ENCODE measurements at places on chromosomes 11 and 22.

DNA sequence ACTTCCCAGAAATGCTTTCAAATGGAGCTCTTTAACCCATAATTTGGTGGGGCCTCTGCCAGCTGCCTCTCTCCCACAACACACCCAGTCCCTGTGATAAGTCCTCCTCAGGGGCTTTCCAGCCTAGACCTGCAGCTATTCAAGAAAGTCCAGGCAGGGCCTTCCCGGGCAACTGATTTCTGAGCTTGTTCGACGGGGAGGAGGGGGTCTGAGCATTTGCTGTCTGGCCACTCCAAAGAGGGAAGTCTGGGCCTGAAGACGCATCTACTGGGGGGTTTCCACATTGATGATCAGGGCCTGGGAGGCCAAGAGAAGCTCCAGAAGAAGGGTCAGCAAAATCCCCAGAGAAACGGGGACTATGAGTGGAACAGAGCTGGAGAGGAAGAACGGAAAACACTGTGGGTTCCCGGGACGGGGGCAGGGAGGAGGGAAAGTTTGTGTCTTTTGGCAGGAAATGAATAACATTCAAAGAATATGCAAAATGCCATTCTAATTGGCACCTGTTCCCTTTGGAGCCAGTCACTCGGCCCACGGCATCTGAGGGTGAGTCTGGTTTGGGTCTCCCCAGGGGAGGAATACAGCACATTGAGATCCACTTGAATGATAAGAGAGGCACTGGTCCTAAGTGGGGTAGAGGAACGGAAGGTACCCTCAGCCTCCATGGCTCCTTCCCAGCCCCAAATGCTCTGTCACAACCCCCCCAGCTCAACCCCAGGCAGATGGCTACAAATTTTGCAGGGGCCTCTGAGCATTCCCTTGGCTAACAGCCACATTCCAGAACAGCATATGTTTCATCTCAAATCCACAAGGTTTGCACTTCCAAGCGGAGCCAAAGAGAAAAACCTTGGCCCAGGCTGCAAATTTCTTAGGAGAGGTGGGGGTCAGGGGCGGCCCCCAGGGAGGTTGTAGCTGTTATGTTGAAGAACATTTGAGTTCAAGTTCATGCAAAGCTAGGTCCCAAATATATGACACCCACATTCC lies 72.0 kb downstream of the RPUSD4 start:
- DNase-seq = no peak

DNA sequence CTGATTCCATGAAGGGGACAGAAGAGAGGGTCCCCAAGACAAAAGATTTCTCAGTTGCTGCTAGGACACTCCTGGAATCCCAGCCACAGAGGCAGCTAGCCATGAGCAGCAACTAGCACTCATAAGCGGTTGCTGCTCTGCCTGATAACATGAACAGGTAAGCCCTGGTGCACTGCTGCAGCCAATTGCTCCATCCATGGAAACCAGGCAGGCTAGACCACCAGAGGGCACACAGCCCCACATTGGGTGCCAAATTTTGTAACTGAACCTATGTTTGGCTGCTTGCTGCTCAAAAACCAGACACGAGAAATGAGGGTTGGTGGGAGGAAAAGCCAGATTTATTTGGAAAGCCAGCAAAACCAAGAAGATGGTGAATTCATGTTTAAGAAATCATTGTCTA lies 21.9 kb upstream of the QSER1 start:
- no peak for DNase-seq

DNA sequence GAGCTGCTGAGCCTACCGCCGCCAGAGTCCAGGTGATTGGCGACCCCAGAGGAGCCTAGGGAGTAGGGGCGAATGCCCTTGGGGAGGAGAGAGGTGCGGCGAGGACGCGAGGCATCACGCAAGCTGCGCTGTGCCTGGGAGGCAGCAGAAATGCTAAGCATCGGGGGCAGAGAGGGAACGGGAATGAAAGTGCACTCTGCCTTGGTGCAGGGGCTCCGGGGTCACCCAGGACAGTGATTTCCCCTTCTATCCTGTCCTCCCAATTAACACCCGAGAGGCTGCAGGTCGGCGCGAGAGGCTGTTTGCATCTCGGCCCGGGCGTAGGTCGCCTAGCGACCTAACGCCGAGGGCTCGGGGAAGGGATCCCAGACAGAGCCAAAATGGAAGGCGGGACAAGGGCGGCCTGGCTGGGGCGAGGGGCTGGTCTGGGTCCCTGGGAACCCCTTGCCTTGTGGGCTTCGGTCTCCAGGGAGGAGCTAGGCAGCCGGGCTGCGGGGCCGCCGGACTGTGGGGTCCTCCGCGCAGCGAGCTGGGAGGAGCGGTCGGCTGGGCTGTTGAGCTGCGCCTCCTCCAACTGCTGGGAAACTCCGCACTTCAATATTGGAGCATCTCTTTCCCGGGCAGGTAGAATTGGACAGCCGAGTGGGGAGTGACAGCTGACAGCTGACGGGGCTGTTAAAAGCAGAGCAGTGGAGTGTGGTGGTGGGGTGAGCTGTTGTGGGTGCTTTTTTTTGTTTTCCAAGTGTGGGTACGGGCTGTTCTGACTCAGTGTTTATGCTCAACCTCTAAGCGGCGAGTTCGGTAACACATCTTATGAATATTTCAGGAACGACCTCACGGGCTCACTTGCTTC lies 657 bp downstream of the ELMOD1 start:
- no peak for DNase-seq

GRCh38 chr11:17700991-17701390 lies 18.4 kb upstream of the MYOD1 start:
- DNase-seq = no peak

DNA sequence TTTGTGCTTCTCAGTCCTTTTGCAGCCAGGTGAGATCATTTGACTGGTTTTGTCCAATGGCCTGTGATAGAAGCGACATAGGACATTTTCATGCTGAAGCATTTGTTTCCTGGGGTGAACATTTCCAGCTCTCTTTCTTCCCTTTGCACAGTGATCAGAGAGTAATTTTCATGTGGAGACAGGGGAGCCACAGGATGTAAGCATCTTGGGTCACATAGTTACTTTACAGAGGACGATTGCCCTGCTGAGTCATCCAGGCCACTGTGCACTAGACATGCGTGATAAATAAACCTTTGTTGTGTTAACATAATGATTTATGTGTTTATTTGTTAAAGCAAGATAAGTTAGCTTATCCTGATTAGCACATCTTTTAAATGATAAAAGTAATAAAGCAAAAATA lies 263.5 kb upstream of the CCDC179 start:
- no peak for DNase-seq

DNA sequence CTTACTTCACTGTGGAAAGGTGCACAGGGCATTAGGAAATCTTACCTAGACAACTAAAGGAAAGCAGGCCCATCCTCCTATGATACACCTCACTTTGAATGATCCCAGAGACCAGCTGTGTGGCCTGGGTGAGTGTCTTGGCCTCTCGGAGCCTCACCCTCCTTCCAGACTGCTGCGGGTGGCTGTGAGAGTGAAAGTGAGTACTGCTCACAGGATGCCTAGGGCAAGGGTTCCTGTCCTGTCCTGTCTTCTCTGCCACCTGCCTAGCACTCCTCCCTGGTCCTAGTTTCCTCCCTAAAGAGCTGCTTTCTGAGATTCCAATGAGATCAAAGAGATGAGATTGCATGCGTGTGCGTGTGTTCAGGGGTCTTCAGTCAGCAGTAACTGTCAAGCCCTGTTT lies 19.5 kb upstream of the ADORA2A start:
- no peak for DNase-seq

GRCh38 chr11:128196235-128196634 lies 391.1 kb downstream of the ETS1 start:
- DNase-seq = no peak

DNA sequence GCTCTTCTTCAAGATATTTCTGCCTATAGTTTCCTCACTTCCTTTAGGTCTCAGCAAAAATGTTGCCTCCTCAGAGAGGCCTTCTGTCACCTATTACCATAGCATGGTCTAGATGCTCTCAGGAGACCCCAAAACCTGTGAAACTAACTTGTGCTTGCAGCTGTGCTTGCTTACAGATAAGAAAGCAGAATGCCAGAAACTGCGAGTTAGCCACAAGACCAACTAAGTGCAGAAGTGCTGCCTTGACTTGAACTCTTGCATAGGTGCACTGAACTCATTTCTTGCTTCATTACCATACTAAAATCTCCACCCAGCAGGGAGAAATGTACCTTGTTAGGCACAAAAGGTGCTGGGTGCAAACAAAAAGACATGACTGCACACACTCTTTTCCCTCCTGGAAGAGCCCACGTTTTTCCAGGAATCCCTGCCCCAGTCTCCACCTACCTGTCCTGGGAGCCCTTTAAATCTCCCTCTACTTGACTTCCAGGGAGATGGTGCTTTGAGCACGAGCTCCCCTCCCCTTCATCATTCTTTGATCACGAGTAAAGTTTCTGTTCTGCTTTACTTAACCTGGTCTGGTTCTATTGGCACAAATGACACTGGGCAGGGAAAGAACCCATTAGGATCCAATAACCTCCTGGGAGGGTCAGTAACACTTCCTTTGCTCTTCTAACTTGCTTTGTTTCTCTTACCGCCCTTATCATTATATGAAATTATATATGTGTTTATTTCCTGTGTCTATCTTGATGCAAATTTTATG lies 137.7 kb upstream of the DDI1 start:
- DNase-seq = no peak

GRCh38 chr11:72040491-72041363 lies 39.6 kb downstream of the NUMA1 start:
- peak; percentile 96 for DNase-seq

DNA sequence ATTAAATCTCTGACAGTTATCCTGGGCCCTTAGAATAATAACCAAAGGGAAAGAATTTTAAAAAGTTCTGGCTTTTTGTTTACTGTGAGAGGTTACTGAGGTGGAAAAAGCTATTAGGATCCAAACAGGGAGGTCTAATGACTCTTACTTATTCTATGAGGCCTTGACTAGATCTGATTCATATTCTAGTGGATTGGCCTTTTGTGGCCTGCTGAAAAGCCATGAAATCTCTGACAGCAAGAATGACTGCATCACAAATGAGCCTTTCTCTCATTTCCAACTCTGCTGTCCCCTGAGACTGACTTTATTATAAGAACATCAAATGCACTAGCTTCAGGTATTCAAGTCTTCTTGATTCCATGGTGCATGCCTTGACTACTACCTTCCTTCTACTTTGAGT lies 1797.6 kb downstream of the LRRC4C start:
- DNase-seq = no peak

GRCh38 chr11:56843816-56844215 lies 95.3 kb upstream of the OR9G4 start:
- DNase-seq = no peak

DNA sequence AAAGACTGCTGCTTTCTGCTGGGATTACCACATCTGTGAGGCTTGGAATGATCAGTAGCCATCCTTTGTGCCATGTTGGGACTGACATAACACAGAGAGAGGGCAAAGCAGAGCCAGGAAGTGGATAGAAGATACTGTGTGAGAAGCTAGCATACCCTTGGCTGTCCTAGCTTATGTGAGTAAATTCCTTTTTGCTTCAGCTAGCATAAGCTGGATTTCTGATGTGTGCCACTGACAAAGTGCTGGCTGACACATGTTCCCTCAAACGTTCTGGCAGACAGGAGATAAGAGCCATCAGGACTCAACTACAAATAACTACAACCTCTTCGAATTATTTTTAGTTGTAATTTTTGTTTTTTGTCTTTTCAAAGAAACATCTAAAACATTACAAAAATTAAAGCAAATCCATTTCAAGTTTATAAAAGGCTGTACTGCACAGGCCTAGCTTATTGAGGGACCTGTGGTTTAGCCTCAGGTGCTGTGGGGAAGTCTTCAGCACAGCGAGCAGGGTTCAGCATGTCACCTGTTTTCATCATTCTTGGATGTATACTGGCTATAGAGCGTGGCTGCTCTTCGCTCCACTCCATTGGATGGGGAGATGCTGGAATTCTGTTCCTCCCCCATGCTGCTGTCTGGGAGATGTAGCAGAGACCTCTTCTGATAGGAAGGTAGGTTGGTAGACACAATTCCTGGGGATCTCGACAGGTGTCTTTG lies 120.9 kb downstream of the SWAP70 start:
- DNase-seq = no peak

GRCh38 chr11:77200351-77201268 lies 72.6 kb downstream of the MYO7A start:
- DNase-seq = no peak

GRCh38 chr11:14544611-14545010 lies 24.4 kb upstream of the PSMA1 start:
- DNase-seq = no peak

- no peak for DNase-seq
These were observed 89.7 kb downstream of the CEP164 start for GRCh38 chr11:117417342-117417741.

DNA sequence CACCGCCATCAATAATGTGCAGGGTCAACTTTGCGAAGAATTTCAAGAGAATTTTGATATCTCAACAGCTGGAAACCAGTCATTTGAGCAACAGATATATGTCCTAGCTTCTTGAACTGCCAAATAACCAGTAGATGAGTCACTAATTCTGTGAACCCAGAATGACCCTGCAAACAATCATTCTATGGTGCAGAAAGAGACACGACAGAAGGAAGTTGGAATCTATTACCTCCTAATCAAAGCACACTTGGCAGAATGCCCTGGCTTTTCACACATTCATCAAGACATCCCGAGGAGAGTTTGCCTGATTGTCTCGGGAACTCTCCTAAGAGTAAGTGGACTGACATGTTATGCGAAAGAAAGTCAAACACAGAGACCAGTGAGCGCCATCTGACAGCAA lies 621.1 kb downstream of the OPCML start:
- no peak for DNase-seq

DNA sequence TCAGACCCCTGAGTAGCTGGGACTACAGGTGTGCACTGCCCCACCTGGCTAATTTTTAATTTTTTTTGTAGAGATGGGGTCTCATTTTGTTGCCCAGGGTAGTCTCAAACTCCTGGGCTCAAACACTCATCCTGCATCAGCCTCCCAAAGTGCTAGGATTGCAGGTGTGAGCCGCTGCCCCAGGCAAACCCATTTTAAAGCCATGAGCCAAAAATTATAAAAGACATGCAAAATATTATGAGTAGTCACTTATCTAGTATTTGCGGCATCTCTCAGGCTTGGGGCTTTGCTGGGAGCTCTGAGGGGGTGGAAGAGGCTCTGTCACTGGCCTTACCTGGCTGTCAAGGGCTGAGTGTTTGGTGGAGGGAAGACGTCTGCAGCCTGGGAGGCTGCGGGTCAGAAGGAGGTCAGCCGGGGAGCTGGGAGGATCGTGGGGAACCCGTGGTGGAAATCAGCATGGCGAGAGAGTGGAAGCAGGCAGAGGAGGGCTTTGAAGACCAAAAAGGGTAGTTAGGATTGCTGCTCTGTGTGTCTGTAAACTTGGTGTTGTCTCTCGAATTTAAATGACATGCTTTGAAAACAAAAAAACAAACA lies 69.1 kb upstream of the PARVG start:
- no peak for DNase-seq

DNA sequence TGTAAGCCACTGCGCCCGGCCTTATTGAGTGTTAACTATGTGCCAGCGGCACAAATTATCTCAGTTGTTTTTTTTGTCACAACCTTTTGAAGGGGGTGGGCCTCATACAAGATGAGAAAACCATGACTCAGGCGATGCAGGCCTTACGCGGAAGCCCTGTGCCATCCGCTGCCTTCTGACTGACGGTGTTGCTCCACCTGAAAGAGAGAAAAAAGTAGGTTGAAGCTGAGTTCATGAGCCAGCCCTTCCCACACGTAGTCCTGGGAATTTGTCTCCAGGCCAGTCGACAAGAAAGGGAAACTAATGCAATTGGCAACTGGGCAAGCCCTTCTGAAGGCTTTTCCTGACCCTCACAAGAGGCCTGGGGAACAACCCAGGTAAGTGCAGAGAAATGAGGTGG lies 96.9 kb upstream of the CRYBB3 start:
- no peak for DNase-seq

GRCh38 chr11:122832721-122833470 lies 5.4 kb upstream of the CRTAM start:
- DNase-seq = no peak

- no peak for DNase-seq
These were observed 56.2 kb upstream of the CLDN5 start for GRCh38 chr22:19580291-19580890.

All from NCI-H2029 treated with DMSO at 0.1 percent for 48 hours (cell line).